Epithelial cell of proximal tubule (primary cell): ENCODE measurements at places on chromosomes 2 and 18. TPM values are rescaled to one million over a fixed set of nuclear protein-coding genes. Genes with fewer than 3 reads are reported as not detected.

The RAX gene
- not detected in 2 replicates for total RNA-seq

GRCh38 chr18:23572012-23572411 lies 14.3 kb downstream of the NPC1 start:
- no peak for DNase-seq

DNA sequence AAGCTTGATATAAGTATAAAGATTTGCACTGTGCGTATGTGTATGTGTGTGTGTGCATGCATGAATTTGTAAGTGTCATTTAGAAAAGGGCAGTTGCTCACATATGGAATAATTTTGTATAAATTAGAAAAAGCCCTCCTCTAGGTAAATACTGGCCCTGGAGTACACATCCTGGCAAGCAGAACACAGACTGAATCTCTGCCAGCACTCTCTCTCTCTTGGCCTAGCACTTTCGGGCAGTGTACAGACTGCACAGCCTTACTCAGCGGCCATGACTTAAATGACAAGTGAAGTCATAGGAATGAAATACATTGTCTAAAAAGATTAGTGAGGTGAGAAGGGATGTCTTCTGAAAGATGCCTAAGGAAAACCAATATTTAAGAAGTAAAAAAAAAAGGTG lies 214.1 kb downstream of the RDH14 start:
- no peak for DNase-seq

- no peak for DNase-seq
Observed at GRCh38 chr2:124898827-124899226, 873.7 kb downstream of the CNTNAP5 start.

GRCh38 chr2:110773401-110773921 lies 41.1 kb downstream of the ACOXL start:
- DNase-seq: no peak

DNA sequence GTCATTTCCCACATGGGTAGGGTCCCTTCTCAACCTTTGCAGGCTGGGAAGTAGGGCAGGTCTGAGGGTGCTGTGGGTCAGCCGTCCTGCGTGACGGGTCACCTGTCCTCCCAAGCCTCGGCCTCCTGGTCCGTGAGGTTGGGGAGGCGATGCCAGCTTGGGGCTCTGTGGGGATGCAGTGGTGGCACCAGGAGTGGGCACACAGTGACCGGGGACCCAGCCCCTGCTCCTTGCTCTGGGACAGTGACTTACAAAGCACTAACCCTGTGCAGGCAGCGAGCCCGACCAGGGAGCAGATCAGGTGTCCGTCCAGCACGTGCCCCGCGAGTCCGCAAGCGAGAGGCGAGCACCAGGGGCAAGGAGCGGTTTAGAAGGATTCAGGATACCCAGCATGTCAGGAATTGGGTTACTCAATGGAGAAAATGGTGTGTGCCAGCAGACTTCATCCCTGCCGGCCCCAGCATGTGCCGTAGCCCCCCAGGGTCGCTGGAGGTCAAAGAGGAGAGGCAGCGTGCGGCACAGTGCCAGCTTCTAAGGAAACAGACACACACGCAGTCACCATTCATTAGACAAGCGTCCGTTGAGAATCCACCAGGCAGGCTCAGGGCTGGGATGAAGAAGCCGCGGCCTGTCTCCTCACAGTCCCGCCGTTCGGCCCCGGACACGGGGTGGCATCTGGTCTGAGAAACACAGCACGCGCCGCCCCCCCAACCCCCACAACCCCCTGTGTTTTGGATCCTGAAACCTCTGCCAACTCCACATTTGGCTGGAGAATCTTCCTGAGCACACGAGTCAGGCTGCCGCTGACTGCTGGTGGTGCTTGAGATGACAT lies 11.7 kb downstream of the COLEC11 start:
- DNase-seq: no peak

The STK11IP gene
- 18.6 and 35.7 TPM in 2 replicates for total RNA-seq

The CYP27C1 gene
- total RNA-seq: 0.52 and 2.1 TPM in 2 replicates

The EIF2AK3 gene
- 11.3 and 12.3 TPM in 2 replicates for total RNA-seq

DNA sequence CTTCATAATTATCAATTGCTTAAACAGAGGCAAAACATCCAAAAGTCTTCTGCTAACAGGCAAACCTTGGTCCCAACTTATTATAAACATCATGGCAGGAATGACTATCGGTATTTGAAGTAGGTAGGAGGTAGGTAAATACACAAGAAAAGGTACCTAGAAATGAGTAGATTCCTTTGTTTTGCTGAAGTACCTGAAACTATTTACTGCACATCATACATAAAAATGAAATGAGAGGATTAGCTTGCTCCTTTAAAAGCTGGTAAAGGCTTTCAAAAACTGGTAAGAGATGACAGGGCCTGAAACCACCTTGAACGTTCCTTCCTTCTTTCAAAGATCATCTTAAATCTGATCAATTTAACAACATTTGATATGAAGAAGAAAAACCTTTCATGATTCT lies 55.2 kb upstream of the MAPRE2 start:
- no peak for DNase-seq

The RNU2-63P gene
- not detected in 2 replicates for total RNA-seq

- no peak for DNase-seq
Observed at GRCh38 chr2:96103187-96103601, 13.2 kb downstream of the ADRA2B start.

DNA sequence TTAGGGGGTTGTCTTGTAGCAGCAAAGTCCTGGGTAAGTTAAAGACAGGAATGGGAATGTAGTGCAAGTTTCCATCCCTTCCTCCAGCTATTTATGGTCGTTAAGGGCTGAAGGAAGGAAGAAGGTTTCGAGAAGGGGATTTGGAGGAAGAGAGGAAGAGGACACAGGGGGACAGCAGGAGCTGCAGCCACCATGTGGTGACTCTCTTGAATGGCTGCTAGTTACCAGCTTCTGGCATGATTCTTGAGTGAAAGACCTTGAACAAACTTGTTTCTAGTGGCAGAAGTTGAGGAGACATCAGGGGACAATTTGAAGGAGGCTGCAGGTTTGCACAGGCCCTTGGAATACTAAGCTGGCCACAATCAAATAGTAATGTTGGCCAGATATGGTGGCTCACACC lies 116.6 kb downstream of the MTX2 start:
- no peak for DNase-seq

DNA sequence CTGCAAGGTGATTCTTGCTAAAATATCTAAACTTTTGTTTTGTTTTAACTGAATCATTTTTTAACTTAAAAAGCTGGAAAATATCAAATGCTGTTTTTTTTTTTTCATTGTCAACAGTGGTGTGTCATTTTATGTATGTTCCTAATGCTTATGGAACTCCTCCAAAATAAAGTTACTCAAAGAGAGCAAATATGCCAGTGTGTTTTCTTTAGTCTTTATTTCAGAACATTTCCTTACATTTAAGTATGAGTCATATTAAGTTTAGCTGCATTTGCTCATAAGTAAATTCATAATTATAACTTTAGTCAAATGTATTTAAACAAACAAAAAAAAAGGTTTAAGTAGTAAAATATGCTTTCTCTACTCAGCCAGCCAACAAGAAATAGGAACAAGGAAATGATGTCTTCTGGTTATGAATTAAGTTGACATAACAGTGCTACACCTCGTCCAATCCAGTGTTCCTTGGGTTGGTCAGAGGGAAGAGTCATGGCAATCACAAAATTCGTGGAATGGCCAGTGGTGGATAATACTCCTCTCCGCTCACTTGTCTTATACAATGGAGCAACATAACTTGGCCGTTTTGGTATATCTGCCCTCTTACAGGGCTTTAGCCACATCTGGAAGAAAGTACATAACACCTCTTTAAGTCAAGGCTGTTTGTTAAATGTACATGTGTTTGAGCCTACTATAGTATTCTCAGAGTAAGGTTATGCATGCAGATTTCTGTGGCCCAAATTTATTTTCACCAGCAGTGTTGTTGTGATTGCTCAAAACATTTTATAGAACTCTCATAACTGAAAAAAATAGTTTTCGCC lies 80.7 kb downstream of the SLC39A10 start:
- DNase-seq: no peak

DNA sequence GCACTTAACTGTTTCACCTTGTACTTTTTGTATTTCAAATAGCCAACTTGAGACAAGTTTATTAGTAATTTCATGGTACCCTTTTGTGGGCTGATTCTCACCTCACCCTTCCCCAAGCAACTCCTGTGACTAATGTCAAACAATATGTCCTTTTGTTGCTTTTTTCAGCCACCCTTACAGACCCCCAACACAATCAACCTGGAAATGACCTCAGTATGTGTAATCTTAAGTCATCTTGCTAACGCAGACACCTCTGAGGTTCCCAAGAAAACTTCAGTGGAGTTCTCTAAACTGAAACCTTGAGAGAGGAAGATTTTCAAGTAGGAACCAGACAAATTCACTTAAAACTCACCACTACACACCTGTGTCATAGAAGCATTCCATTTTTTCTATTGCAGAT lies 69.5 kb downstream of the KYNU start:
- DNase-seq: no peak

- no peak for DNase-seq
Observed at GRCh38 chr2:62478093-62478580, 27.9 kb downstream of the TMEM17 start.

DNA sequence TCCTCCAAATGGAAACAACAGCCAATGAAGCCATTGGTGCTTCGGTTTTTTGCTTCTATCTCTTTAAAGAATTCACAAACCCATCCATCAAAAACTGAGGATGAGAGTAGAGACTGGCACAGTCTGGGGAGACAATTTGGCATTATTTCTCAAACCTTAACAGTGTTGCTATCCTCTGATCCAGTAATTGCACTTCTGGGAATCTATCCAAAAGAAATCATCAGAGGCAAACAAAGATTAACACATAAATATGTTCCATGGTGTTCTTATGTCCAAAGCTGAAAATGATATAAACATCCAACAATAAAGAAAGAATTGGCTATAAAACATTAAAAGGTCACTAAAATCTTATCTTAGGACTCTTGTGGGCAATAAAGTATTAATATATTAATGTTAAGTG lies 35.1 kb downstream of the REEP1 start:
- no peak for DNase-seq

The ZFAND2B gene
- total RNA-seq: 29.7 and 31.6 TPM in 2 replicates

DNA sequence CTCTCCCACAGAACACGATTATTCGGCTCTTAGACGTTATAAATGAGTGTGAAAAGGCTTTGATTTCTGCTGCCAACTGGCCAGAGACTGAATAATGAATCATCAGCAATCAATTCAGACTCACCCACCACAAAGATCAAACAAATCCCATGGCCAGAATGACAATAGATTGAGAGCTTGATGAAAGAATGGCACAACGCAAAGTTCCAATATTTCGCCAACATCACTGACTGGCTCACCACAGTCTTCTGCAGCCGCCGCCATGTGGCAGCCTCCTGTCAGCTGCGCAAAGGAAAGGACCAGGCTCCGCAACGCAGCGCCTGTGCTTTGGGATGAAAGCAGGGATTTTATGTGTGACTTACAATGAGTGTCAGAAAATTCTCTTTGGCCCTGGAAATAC lies 104.4 kb upstream of the SOX11 start:
- DNase-seq: no peak

GRCh38 chr2:21103274-21103891 lies 20.4 kb upstream of the TDRD15 start:
- DNase-seq: no peak

- no peak for DNase-seq
Observed at GRCh38 chr2:241064802-241065354, 37.2 kb downstream of the MTERF4 start.

The CXCR1 gene
- total RNA-seq: not detected in 2 replicates

The CENPA gene
- 24.4 and 33.7 TPM in 2 replicates for total RNA-seq

- DNase-seq: no peak
Observed at GRCh38 chr2:209901172-209901571, 101.3 kb upstream of the RPE start.

The ARHGEF33 gene
- total RNA-seq: under 0.01 and 0.22 TPM in 2 replicates

GRCh38 chr2:165192729-165193128 lies 11.1 kb downstream of the SCN3A start:
- no peak for DNase-seq

GRCh38 chr2:101115664-101116063 lies 35.5 kb downstream of the TBC1D8 start:
- no peak for DNase-seq

DNA sequence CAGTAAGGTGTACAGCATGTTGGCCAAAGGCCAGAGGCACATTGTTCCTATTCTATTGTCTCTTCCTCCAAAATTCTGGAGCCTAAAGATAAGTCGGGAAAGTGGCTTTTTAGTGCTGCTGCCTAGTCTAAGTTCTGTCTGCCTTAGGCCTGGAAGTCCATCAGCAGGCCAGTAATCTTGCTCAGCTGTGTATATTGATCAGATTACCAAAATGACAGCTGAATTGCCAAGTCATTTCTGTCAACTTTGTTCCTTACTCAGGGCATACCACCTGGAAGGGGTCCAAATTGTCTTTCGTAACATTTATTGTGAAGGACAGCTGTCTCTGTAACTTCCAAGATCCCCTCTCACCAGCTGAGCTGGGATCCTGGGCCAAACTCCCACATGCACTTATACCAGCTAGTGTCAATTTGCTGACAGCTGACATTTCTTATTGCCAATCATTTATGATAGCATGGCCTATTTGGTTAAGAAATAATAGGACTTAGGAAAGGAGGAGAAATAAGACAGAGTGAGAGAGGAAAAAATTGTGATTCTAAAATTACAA lies 116.8 kb upstream of the FSHR start:
- DNase-seq: no peak

- no peak for DNase-seq
Observed at GRCh38 chr2:231655894-231656293, 52.4 kb upstream of the PTMA start.

- no peak for DNase-seq
Observed at GRCh38 chr2:229601936-229602335, 112.4 kb downstream of the DNER start.

- DNase-seq: no peak
Observed at GRCh38 chr18:56086786-56087185, 498.8 kb upstream of the TCF4 start.

DNA sequence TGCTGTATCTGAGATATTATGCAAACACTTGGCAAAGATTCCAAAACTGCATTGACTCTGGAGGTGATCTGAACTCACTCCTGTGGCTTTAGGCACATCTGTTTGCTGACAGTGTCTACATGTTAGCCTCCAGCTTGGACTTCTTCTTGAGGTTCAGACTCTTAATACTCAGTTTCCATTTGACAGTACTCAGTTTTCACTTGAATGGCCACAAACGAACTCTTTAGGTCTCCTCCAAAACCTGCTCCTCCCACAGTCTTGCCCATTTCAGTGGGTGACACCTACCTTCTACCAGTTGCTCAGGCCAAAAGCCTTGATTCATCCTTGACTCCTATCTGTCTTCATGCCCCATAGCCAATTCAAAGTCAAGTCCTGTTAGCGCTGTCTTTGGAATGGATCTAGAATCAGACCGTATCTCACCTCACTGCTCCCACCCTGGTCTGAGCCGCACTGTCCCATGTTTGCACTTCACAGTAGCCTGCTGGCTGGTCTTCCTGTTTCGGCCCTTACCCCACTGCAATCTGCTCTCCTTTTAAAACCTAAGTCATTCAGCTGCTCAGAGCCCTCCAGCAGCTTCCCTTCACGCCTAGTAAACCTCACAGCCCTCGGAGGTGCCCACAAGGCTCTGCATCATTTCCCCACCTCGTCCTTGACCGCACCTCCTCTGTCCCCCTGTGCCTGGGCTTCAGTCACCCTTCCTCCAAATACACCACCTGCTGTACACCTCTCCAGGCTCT lies 10.5 kb downstream of the ATG16L1 start:
- no peak for DNase-seq

- DNase-seq: no peak
Observed at GRCh38 chr2:127377262-127377661, 10.5 kb downstream of the MAP3K2 start.

The GRP gene
- not detected in 2 replicates for total RNA-seq

- DNase-seq: no peak
Observed at GRCh38 chr2:118490330-118490729, 357.1 kb downstream of the EN1 start.

GRCh38 chr2:55590810-55591440 lies 26.5 kb downstream of the PPP4R3B start:
- DNase-seq: peak; percentile 48

GRCh38 chr2:120346026-120346666 lies at the start of gene INHBB:
INHBB (plus strand) TSS chr2:120346136; CDS start chr2:120346189, 53 bp downstream.
- DNase-seq: no peak
